ENCODE measurements at places on chromosomes 11 and 22.

DNA sequence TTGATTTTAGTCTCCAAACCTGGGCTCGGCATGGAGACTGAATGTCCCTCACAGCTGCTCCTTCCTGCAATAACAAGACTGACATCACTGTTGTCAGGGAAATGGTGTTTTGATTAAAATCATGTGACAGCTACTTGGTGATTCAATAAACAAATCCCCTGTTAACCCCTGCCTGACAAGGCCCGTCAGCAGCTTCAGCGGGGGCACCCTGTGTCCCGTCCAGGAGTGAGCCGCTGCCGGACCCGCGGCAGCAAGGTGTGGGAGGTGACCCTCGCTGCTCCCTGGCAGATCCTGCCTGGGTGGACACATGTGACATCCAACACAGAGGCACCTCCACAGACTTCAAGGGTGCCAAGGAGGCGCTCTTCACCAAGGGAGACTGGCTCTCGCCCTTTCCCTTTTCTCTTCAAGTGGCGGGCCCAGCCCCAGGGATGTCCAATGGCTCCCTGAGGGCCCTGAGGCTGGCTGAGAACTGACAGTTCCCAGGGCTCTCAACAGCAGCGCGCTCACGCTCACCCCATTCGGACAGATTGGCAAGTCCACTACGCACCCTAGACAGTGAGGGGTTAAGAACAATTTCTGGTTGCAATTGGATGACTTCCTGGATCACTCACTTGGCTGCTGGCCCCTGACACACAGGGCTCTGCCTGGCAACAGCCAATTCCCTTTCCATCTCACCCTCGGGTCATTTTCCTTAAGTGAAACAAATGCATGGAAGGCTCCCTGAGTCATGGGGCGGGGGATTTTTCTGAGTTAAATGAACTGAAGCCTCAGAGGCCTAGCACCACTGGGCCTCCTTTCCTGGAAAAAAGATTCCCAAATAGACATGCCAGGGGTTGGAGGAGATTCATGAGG is 30.7 kb downstream of the PPP2R1B start:
- no peak for DNase-seq

DNA sequence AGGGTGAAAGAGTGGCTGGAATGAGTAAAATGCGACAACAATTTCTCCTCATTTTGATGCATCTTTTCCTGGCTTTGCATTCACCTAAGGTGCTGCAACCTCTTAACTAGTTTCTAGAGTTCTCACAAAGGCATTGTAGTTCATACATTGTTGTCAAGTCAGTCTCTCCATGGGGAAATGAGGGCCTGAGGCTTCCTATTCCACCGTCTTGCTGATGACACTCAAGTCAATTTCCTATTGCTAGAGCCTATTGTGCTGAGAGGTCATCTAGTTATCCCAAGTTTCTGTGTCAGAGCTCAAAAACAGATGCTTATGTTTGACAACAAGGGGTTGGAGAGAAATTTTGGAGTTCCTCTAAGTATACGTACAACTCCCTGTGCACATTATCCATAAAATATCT is 11.6 kb upstream of the MS4A6A start:
- no peak for DNase-seq

DNA sequence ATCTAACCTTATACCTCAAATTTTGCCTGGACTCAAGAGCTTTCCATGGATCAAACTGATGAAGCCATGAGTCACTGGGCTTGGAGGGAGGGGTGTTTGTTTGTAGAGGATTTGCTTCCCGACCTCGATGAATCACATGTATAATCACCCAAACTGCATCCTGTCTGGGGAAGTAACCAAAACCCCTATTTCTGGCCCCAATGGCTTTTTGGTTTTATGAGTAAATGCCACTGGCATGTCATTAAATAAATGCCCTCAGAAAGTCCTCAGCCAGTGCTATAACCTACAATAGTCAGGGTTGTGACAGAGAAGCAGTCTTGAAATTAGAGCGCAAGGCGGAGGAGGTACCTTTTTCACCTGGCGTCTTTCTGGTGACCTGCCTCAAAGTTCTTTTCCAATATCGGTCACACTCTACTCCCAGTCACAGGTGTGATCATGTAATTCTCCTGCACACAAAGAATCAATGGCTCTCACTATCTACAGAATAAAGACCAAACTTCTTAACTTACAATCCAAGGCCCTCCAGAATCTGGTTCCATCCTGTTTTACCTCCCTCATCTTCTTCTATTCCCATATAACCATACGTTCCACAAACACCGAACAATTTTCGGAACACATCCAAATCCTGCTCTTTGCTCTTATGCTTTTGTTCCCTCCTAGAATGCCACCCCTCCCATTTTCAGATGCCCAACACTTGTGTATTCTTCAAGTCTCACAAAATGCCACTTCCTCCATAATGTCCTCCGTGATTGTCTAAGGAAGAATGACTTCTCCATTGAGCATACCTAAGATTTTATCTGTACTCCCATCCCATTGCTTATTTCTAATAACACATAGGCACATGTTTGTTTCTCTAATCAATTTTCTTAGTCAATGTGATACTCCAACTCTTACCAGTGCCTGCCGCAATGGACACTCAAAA is 81.3 kb upstream of the BLID start:
- DNase-seq = no peak

GRCh38 chr22:33842421-33843094 is 77.7 kb downstream of the LARGE1 start:
- no peak for DNase-seq

DNA sequence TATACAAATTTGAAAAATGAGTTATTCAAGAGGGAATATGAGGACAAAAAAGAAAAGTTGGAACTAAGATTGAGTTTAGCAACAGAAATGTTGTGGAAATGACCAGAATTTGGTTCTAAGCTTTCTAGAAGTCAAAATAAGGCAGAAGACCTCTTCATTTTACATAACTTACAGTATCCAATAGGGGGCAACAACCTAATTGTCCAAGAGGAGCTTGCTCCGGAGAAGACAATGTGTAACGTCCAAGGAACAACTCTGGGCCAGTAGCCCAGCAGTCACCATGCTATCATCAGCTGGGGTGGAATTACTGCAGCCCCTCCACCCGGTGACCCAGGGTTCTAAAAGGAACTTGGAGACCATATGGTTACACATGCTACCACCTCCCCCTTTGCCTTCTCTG is 14.1 kb downstream of the CNTF start:
- DNase-seq = no peak

- DNase-seq = no peak
Measured at GRCh38 chr22:49894322-49895054, 23.8 kb downstream of the ALG12 start.

- DNase-seq = no peak
Measured at GRCh38 chr22:20319041-20319744, 667 bp downstream of the DGCR6L start.

DNA sequence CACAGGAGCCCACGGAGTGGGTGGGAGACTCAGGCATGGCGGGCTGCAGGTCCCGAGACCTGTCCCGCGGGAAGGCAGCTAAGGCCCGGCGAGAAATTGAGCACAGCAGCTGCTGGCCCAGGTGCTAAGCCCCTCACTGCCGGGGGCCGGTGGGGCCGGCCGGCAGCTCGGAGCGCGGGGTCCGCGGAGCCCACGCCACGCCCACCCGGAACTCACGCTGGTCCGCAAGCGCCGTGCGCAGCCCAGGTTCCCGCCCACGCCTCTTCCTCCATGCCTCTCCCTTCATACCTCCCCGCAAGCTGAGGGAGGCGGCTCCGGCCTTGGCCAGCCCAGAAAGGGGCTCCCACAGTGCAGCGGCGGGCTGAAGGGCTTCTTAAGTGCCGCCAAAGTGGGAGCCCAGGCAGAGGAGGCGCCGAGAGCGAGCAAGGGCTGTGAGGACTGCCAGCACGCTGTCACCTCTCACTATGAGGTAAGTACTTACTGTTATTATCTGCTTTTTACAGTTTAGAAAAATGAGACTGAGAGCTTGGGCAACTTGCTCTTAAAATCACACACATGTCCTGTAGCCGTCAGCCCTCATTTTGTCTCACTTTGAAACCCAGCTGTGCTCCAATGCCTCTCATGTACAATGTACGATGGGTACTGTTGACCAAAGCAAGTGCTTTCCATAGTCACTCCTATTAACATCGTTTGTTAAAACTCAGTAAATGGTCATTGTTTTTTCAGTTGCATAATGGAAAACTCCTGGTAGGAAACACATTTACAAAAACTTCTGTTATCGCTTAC is 12.2 kb upstream of the OR10D3 start:
- DNase-seq = no peak

DNA sequence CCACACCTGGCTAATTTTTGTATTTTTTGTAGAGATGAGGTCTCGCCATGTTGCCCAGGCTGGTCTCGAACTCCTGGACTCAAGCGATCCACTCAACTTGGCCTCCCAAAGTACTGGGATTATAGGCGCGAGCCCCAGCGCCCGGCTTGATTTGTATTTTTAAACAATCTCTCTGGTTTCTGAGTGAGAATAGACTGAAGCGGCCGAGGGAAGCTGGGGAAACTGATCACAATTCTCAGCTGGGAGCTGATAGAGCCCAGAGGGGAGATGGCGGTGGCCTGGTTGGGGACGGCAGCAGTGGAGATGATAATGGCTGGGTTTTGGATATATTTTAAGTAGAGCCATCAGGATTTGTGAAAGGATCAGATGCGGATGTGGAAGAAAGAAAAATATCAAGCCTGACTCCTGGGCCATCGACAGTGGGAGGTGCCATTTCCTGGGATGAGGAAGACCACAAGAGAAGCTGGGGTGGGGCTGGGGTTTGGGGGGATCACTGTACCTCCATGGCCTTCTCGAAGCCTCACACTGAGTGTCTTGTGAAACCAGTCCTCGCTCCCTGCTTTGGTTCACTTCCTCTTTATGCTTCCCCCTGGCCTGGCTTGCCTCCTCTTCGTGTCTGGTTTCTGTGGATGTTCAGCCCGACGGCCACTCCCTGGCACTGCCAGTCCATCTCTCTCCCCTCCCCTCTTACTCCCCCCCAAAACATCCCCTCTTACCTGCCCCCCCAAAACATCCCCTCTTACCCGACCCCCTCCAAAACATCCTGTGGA is 51.9 kb downstream of the IGLL1 start:
- DNase-seq = no peak

- no peak for DNase-seq
Measured at GRCh38 chr22:50012211-50013181, at the start of gene IL17REL. Gene IL17REL (minus strand): TSS chr22:50012765. CDS start chr22:50012646, 119 bp downstream.

- DNase-seq = peak; percentile 53
Measured at GRCh38 chr22:38214302-38215056, 12.7 kb downstream of the MAFF start.

- no peak for DNase-seq
Measured at GRCh38 chr11:80083531-80083951, 642.7 kb upstream of the TENM4 start.

GRCh38 chr11:99069856-99070444 is 49.2 kb downstream of the CNTN5 start:
- DNase-seq = no peak

DNA sequence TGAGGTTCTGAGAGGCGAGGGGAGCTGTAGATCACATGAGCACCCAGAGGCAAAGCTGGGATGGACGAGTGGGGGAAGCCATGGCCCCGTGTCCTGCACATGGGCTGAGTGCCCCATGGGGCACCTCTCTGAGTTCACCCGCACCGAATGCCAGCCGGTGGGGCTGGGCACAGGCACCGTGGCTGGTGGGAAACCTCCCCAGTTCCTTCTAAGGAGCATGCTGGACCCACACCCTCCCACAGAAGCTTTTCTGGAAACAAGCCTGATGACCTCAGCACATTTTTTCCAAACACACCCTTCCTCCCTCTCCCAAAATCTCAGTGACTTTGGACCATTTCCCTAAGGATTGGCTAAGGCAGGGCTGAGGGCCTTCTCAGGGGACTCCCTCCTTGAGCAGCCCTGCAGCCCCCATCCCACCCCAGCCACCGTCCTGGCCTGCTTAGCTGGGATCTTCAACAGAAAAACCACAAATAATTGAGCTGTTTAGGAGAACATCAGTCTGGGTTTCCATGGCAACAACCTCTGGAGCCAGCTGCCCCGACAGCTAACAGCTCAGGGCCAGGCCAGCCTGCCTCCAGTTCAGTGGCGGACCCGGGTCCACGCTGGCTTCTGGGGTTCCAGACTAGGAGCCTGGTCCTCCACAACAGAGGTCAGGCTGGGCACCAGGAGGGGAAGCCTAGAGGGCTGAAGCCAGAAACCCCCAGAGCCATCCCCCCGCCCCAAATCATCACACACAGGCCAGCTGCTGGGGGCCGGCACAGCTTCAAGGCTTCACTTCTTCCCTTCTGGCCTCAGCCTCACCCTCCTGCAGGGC is 18.1 kb upstream of the LINC01488 start:
- DNase-seq = no peak

DNA sequence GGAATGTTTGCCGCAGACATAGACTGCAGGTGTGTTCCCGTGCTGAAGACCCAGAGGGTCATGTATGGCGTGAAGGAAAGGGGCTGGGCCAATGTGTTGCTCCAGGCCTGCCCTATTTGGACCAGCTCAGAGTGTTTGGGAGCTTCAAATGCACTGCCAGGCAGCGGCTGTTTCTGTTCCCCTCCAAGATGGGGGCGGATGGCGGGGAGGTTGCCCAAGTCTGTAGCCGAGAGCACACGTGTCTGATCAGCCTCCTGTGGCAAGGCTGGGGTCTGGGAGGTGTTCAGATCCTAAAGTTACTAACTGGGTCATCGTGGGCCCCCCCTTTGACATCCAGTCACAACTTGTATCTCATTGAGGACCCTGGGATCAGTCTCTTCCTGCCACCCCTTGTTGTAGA is 45.5 kb downstream of the CACNA1I start:
- no peak for DNase-seq

- no peak for DNase-seq
Measured at GRCh38 chr11:27913650-27914049, 194.3 kb downstream of the KIF18A start.

GRCh38 chr11:83241291-83241946 is 44.7 kb downstream of the CCDC90B start:
- DNase-seq = no peak

- no peak for DNase-seq
Measured at GRCh38 chr22:23775779-23776375, 3.2 kb downstream of the MMP11 start.

DNA sequence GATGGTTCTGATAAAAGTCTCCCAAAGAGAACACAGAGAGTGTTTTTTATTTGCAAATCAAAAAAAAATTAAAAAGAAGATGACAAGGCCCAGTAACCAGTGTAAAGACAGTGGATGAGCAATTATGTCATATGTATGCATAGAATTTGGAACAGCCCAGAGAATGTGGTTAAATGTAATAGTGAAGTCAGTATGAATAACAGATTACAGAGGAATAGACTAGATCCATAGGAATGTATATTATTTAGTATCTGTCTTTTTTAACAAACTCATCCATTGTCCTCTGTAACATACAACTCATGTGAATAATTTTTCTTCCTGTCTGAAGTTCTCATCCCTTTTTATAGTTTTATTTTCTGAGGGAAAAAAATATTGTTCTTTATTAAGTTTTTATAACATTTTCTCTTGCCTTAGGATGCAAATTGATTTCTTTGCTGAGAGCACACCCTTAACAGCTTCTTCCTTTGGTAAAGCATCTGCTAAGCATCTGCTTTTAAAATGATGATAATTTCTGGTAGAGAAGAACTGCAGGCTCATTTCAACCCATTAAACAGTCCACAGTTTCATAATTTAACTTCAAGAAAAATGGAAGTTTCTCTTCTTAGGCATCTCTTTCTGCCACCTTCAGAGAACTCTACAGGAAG is 266.5 kb upstream of the MTNR1B start:
- DNase-seq = no peak
